ENCODE measurements at places on chromosomes 12 and 14. TPM values are rescaled to one million over a fixed set of nuclear protein-coding genes. Genes with fewer than 3 reads are reported as not detected.
A peak's percentile ranks its signal among the peaks of the same experiment; 100 is the strongest.

Gene TBX5
- total RNA-seq = not detected

DNA sequence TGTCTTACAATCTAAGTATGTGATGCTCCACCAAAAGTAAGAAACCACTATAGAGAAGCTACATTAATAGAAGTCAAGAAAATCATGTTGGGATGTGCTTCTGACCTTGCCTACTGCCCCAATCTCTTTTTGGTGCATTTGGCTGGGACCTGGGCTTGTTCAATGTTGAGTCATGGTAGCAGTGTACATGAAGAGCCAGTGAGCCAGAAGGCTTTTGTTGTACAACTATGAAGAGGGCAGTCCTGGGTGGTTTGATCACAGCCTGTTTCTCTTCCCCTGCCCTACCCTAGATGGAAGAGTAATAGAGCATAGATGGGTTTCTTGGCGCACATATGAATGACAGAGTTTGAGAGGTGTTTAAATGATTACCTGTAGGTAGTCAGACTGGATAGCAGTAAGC lies 56.4 kb downstream of the UBR7 start:
- peak; percentile 12 for DNase-seq

DNA sequence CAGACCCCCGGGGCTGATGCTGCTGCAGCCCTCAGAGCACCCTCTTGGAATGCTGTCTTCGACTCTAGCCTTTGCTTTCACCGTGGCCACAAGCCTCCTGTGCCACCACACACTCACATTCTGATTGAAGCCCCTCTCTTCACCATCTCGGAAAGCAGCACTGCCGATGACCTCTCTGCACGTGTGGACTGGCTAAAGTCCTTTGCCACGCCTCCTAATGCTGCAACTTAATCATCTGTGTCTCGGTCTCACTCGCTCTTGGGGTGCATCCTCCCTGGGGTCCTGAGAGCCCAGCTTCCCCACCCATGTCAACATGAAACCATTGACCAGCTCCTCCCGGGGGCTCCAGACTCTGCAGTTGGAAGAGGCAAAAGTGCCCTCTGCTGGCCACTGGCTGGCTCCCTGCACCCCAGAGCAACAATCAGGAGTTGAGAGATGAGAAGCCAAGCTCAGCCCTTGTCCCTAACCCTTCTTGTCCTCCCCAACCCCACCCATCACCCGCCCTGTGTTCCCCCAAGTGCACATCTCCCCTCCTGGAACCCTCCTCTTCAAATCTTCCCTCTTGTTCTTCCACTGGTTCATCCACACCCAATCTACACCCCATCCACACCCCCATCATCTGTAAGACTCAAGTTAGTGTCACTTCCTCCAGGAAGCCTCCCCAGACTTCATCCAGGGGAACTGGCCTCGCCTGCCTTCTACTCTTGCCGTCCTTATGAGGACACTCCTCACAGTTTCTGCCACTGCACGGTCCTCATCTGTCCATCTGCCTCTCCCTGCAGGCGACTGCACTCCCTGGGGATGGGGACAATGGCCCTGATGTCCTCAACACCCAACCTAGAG lies 23.6 kb upstream of the FAM181A start:
- DNase-seq = no peak

Gene STON2
- total RNA-seq = not detected

Gene DGLUCY
- total RNA-seq = 11.0 TPM

DNA sequence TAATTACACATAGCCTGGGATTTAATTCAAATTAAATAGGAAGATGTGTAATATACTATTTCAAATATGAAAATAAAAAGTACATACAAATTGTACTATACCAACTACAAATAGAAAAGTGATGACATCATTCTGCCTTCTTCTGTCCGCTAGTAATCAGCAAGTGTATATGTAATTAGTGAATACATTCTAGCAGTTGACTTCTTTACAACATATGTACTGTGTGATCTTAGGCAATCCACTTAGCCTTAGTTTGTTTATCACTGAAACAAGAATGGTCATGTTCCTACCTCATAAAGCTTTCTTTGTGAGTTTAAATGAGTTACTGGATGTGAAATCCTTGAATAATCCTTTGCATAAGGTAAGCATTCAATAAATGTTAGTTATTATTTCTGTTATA lies 7.8 kb upstream of the LUM start:
- no peak for DNase-seq

Gene NEK9
- 19.7 TPM for total RNA-seq

- DNase-seq = no peak
Measured at GRCh38 chr12:6364044-6364374, 11.4 kb downstream of the SCNN1A start.

Gene CDKL1
- total RNA-seq = 4.7 TPM

DNA sequence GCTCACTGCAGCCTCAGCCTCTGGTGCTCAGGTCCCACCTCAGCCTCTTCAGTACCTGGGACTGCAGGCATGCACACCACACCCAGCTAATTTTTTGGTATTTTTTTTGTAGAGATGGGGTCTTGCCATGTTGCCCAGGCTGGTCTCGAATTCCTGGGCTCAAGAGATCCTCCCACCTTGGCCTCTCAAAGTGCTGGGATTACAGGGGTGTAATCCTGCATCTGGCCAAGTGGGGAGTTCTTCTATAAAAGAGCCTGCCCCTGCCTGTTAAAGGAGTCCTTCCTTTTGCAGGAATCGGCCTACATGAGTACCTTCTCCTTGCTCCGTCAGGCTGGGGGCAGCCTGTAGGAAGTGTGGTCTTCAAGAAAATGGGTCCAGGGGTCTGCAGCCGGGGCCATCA lies 54.1 kb upstream of the RASSF3 start:
- DNase-seq = no peak

- no peak for DNase-seq
Measured at GRCh38 chr12:32507942-32508320, 108.6 kb downstream of the FGD4 start.

GRCh38 chr12:62749586-62749985 lies 185.4 kb downstream of the PPM1H start:
- no peak for DNase-seq

DNA sequence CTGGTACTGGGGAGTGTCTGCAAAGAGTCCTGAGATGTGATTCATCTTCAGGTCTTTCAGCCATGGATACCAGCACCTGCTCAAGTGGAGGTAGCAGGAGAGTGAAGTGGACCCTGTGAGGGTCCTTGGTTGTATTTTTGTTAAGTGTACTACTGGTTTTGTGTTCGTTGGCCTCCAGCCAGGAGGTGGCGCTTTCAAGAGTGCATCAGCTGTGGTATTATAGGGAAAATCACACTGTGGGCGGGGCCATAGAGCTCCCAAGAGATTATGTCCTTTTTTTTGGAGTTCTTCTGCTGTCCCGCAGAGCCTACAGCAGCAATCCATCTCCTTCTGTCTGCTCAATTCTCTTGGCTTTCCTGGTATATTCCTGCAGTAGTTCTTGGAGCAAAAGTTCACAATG lies 66.8 kb downstream of the SPATA7 start:
- DNase-seq = no peak

GRCh38 chr12:90575995-90576394 lies 379.0 kb downstream of the CCER1 start:
- no peak for DNase-seq

- no peak for DNase-seq
Measured at GRCh38 chr12:13702381-13702780, 279.0 kb downstream of the GRIN2B start.

- DNase-seq = no peak
Measured at GRCh38 chr14:55814064-55814463, 234.1 kb downstream of the KTN1 start.

DNA sequence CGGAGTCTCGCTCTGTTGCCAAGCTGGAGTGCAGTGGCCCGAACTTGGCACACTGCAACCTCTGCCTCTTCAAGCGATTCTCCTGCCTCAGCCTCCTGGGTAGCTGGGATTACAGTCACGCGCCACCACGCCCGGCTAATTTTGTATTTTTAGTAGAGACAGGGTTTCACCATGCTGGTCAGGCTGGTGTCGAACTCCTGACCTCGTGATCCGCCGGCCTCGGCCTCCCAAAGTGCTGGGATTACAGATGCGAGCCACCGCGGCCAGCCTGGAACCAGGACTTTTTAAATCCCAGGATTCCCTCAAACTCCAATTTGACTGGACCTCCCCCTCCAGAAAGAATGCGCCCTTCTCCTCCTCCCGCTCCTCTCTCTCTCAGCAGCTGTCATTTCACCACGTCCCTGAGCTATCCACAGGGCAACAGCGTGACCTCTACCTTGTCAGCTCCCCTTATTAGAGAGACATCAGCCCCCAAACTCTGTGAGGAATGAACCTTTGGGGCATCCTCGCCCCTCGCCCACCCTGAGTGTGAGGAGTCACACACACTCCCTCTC lies 2.0 kb downstream of the ESYT1 start:
- no peak for DNase-seq

Gene HELB
- 2.9 TPM for total RNA-seq

Gene SRRM4
- not detected for total RNA-seq

DNA sequence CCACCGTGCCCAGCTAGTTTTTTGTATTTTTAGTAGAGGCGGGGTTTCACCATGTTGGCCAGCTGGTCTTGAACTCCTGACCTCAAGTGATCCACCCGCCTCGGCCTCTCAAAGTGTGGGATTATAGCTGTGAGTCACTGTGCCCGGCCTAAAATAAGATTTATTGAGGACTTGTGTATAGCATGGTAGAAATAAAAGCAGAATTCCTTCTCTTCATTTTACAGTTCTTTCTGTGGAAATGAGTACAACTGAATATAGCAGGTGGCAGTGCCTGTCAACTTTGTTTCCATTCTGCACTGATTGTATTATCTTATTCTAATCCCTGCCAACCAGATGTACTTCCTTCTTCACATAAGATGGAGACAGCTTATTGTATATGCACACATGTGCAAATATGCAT lies 41.0 kb downstream of the DIP2B start:
- peak; percentile 62 for DNase-seq

Gene GLIPR1L1
- not detected for total RNA-seq

- no peak for DNase-seq
Measured at GRCh38 chr14:23113431-23114119, 5.5 kb downstream of the CEBPE start.

GRCh38 chr14:95649230-95649629 lies 37.0 kb upstream of the TCL1B start:
- no peak for DNase-seq

All from MG63 (cell line).